ENCODE measurements at places on chromosomes 3 and 15.

- DNase-seq, result no peak
Measured at GRCh38 chr3:138400651-138401070, 33.8 kb upstream of the ESYT3 start.

- DNase-seq, result no peak
Measured at GRCh38 chr15:67018441-67018840, 47.0 kb upstream of the SMAD3 start.

- no peak for DNase-seq
Measured at GRCh38 chr15:40870716-40871115, 3.3 kb downstream of the RHOV start.

GRCh38 chr15:66721501-66721937 lies 19.5 kb downstream of the SMAD6 start:
- DNase-seq, result no peak

- no peak for DNase-seq
Measured at GRCh38 chr3:178325330-178325729, 210.9 kb upstream of the KCNMB2 start.

- no peak for DNase-seq
Measured at GRCh38 chr15:94743668-94744067, 512.3 kb downstream of the MCTP2 start.

DNA sequence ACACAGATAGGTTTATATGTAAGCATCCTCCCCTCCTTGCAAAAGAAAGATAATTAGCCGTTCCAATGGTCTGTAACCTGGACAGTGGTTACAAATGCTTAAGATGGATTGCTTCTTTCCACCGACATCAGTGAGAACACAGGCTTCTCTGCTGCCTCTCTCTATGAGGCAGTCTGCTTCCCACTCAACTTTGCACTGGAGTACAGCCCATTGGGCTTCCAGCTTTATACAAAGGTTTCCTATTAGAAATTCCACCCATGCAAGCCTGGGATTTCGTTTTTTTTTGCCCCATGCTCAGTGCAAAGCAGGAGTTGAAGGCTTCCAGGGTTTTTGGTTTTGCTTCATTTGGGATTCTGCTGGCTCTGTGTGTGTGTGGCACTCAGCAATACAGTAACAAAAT lies 47.3 kb upstream of the C3orf22 start:
- DNase-seq, result no peak

GRCh38 chr15:57356636-57357035 lies 19.7 kb upstream of the CGNL1 start:
- DNase-seq, result no peak

DNA sequence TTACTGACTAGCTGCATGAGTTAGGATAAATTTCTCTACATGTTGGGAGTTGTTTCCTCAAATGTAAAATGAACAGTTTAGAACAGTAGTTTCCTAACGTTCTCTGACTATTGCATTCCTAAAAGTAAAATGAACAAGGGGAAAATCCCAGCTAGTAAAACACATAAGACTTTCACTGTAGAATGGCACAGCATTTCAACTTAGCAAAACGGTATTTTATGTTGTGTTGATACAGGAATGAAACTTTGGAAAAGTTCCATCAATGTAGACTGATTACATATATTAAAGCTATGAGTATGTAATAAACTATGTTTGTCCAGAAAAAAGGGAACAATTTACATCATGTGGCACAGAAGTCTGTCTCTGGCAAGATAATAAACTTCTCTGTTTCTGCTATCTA lies 297.4 kb upstream of the EPHA3 start:
- DNase-seq, result no peak

- DNase-seq, result no peak
Measured at GRCh38 chr3:73453666-73454065, 171.1 kb downstream of the PDZRN3 start.

- peak; percentile 42 for DNase-seq
Measured at GRCh38 chr3:66195347-66195783, 25.4 kb upstream of the SLC25A26 start.

GRCh38 chr15:101063212-101063611 lies 144.1 kb downstream of the LRRK1 start:
- DNase-seq, result no peak

DNA sequence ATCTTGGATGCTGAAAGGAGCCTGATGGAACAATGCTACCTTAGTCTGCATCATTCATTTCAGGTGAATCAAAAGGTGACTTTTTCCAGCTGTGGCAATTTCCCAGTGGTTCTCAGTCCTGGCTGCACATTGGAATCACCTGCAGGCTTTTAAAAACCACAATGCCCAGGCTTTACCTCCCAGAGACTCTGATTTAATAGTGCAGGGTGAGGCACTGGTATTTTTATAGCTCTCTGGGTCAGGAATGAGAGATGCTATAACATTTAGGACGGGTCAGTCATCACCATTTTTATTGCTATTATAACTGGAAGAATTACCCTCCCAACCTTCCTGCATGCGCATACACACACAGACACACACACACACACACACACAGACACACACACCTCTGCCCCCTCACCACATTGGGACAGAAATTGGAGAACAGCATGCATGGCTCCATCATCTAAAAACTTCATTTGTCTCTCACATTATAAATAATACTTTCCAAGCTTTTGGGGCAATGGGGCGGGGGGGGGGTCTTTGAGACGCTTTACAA lies 41.1 kb downstream of the LARP6 start:
- no peak for DNase-seq

DNA sequence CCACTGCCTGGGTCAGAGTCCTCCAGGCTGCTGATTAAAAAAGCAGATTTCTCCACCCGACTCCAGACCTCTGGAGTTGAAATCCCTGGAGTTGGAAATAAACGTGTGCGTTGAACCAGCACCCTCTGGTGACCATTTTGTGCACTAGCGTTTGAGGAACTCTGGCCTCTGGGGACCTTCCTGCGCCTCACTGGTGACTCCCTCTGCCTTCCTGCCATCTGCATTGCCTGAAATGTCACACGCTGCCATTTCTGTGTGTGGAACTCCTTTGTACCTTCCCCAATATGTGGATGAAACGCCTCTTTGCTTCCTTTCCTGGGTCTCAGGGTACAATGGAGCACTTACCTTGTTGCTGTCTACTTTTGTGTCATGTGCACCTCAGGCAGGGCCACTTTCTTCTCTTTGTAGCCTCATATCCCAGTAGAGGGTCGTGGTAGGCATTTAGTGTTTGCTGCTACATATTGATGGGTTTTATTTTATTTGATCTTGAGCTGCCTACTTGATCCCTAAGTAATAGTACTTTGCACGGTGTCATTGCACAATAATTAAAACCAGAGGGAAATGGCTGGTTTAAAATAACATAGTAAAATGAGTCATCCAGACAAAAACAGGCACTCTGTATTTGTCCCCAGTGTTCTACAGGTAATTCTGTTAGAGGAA lies 56.8 kb downstream of the GPR171 start:
- DNase-seq, result peak; percentile 60

DNA sequence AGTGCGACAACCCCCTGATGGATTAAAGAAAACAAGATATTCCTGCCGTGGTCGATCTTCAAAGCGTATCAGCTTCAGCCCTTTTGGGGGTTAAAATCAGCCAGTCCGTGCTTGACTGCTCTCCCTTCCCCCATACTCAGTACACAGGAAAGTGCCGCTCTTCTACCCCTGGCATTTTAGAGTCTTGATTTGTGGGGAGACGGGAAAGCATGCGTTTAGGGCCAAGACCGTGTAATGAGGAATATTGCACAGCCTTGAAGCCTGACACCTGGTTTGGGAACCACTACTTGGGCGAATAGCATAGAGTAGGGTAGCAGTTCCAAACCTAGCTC lies 540 bp upstream of the EDC3 start:
- DNase-seq, result no peak

- DNase-seq, result no peak
Measured at GRCh38 chr15:34889476-34889875, 80.1 kb downstream of the AQR start.

- DNase-seq, result no peak
Measured at GRCh38 chr3:114052216-114052615, 4.1 kb downstream of the CCDC191 start.

DNA sequence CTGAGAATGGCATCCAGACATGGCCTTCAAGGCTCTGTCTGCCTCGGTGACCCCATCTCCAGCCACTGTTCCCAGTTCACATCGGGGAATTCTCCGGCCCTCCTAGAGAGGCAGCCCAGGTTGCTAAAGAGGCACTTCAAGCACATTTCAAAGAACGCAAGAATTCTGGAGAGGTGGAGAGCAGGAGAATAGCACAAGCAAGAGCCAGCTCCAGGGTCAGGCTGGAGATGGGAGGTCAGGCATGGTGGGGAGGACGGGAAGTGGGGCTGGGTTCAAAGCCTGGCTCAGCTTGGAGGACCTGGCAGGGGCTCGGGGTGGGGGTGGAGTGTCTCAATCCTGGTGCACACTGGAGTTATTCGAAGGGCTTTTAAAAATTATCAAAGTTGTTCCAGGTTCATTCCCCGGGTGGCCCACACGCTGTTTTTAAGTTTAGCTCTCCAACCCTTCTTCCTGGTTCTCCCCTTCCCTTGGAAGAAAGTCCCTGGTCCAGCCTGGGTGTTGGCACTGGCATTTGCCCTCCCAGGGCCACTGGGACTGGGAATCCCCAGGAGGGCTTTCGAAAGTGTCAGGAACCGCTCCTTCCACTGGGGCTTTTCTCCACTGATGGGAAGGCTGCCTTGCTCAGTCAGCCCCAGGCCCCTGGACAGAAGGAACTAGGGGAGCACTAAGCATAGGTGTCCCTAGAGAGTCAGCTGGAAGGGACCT lies 35.8 kb downstream of the ZNF710 start:
- DNase-seq, result no peak

DNA sequence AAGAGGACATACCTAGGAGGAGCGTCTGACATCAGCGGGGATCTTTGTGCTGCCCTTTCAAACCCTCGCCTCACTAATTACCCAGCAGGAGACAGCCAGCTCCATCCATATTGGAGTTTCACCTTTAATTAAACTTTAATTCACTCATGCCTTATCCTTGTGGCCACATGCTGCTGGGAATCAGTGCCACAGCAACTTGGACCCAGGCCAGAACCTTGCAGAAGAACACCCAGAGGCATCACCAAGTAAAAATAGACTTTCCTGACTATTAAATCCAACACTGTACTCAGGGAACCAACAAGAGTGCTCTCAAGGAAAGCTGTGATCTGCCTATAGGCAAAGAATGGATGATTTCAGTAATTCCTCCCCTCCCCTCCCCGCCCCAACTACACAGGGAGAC lies 23.9 kb downstream of the EIF1B start:
- DNase-seq, result no peak

DNA sequence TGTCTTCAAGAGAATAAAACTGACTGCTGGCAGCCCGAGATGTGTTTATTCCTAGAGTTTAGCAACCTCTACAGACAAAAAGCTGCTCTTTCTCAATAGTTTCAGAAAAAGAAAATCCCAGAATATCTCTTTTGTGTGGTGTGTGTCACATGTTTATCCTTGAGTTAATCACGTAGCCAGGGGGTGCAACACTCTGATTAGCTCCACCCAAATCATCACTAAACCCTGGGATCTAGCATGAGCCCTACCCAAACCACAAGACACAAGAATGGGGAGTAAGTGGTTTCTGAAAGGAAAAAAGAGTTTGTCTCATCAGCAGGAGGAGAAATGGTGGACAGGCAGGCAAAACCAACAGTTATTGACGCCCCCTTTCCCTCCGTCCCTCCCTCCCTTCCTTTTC lies 78.5 kb upstream of the AGBL1 start:
- no peak for DNase-seq

DNA sequence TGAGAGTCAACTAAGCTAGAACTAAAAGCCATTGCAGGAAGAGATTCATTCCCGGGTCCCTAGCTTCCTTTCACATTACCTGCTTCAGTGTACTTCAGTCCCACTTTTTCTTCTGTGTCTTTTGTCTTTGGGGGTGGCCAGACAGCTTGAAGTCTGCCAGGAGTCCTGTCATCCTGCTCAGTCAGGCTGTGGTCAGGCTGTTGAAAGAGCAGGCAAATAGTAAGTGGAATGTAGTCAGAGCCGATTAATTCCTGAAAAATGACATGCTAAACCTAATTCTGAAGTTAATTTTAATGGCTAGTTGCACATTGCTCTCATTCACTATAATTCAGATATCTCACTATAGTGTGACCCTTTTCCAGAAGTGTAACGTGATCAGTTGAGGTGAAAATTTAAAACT lies 129.6 kb downstream of the FMN1 start:
- no peak for DNase-seq

- no peak for DNase-seq
Measured at GRCh38 chr3:186790261-186790981, 7.0 kb downstream of the EIF4A2 start.

All from GM10248 (cell line).